Glutamatergic neuron (in vitro differentiated cells): ENCODE measurements at places on chromosomes 11 and 22. TPM values are rescaled to one million over a fixed set of nuclear protein-coding genes. Genes with fewer than 3 reads are reported as not detected.

Gene SERPING1
- 46.1 TPM for total RNA-seq

Gene C11orf97
- not detected for total RNA-seq

GRCh38 chr22:46051646-46052045 is 74.7 kb upstream of the WNT7B start:
- DNase-seq: no peak

- DNase-seq: no peak
Measured at GRCh38 chr11:10979529-10979928, 121.7 kb upstream of the ZBED5 start.

GRCh38 chr22:38080474-38080849 is 3.5 kb downstream of the SLC16A8 start:
- DNase-seq: no peak

GRCh38 chr11:128194216-128194615 is 393.1 kb downstream of the ETS1 start:
- DNase-seq: no peak

DNA sequence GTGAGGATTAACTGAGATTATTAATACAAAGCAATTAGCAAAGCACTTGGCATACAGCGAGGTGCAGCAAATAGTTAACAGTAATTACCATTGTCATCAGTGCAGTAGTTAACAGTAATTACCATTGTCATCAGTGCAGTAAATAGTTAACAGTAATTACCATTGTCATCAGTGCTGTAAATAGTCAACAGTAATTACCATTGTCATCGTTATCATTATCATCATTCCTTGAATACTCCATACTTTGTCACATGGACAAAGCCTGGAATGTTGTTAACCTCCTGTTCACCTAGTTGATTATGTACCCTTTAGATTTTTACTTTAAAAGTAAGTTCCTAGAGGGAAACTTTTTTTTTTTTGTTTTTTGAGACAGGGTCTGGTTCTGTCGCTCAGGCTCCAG is 19.5 kb upstream of the LYVE1 start:
- DNase-seq: no peak
